ENCODE measurements at places on chromosomes 1 and 21.

DNA sequence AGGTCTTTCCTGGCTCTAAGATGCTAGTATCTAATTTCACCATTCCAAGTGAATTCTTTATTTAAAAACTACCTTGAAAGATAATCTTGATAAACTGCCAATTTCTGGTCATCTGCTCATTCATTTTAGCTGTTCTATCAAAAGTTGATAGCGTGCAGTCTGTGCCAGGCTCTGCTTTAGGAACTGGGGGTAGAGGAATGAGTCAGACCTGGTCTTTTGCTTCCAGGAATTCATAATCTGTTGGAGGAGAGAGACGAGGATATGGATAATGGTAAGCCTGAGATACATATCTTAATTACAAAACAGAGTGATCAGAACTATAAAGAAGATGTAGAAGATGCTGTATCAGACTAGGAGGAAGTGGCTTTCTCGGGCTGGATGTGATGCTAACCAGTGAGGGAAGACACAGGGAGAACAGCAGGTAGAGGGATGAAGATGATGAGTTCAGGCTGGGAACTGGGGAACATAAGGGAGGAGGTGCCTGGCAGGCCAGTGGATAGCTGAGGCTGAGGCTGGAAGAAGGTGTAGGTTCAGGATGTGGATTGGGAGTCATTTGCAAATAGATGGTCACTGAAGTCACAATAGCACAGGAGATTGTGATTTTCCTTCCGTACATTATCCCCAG lies 12.3 kb upstream of the PHC2 start:
- no peak for DNase-seq

DNA sequence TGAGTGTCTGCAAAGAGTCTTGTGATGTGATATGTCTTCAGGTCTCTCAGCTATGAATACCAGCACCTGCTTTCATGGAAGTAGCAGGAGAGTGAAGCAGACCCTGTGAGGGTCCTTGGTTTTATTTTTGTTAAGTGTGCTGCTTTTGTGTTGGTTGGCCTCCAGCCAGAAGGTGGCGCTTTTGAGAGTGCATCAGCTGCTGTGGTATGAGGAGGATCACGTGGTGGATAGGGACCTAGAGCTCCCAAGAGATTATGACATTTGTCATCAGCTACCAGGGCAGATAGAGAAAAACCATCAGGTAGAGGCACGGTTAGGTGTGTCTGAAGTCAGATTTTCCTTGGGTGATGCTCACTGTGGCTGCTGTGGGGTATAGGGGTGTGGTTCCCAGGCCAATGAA lies 1232.1 kb downstream of the MRPL39 start:
- peak; percentile 1 for DNase-seq

GRCh38 chr1:55816456-55817426 lies 601.6 kb upstream of the USP24 start:
- DNase-seq = no peak

DNA sequence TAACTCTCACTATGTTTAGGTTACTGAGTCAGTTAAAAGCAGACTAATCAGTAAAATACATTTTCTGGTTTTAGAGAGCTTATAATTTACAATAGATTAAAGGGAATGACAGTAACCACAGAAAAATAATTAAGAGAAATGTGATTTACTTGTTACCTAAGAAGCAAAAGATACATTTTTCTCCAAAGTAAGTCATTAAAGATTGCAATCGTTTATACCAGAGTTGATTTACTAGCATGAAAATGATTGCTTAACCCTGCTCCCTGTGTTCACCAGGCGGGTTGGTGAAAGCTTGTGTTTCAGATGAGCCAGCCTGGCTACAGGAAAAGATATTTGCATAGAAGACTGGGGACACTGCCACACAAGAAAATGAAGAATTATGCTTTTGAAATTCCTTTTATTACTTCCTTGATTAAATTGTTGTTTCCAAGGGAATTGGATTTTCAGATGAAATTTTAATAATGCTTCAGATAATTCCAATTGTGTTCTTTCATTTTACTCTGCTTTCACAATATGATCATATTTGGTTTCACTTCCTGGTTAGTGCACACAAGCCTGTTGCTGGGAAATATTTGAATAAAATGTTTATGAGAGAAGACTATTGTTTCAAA lies 27.9 kb downstream of the LRRC8B start:
- no peak for DNase-seq

GRCh38 chr1:100720751-100721150 lies 1.2 kb downstream of the VCAM1 start:
- DNase-seq = no peak

DNA sequence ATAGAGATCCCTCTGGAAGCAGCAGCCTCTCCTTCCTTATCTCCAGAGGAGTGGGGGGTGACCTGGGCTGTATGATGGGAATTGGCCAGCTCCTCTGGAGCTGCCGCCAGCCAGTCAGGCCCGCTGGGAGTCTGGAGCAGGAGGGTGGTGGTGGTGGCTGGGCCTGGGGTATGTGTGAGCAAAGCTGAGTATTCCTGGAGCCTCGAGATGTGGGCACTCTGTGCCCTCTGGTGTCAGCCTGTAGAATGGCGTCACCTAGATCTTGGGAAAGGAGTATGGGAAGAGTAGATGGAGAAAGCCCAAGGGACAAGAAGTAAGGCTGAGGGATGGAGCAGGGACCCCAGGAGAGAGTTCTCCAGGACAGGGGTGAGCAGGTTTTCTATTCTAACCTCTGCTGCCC lies 16.0 kb downstream of the VANGL2 start:
- DNase-seq = no peak

DNA sequence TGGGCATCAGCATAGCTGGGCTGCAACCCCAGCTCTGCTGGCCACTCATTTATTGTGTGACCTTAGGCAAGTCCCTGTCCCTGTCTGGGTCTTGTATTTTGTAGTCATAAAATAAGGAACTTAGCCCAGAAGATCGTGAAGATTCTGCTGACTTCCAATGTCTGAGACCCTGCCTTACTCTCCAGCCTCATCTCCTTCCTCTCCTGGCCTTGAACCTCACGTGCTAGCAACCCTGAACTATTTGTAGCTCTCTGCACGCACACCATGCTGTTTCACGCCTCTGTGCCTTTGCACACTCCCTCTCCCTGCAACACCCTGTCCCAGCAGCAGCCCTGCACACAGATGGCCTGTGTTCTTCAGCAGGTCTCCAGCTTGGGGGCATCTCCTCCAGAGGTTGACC lies 121.1 kb downstream of the LACTBL1 start:
- DNase-seq = no peak

GRCh38 chr21:42703965-42704364 lies 50.5 kb downstream of the PDE9A start:
- DNase-seq = no peak
